Effector CD4-positive, alpha-beta T cell (primary cell): ENCODE measurements at places on chromosomes 11 and 22.

DNA sequence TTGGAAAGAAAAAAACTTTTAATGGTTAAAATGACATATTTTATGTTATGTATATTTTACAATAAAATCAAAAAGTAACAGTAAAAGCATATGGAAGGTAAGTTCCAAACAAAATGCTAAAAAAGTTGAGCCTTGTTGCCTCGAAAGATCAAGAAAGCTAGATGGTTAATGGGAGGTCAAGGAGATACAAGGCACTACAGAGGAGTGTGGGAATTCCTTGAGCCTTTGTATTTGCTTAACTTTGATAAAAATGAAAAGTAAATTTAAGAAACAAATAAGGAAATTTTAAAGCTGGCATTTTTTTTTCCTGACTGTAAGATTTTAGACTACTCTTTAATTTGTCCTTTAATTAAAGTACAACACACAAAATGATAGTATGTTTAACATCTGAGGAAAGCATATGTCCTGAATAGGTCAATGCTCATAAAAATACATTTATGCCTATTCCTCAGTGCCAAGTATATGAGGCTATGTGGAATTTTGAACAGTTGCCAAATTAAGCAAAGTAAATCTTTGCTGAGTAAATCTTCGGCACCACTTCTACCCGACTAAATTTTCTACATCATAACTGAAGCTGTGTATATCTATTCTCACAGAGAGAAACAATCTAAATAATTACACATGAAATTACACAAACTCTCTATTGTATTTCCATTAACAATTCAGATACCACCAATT is 108.8 kb downstream of the TTC28 start:
- no peak for DNase-seq

DNA sequence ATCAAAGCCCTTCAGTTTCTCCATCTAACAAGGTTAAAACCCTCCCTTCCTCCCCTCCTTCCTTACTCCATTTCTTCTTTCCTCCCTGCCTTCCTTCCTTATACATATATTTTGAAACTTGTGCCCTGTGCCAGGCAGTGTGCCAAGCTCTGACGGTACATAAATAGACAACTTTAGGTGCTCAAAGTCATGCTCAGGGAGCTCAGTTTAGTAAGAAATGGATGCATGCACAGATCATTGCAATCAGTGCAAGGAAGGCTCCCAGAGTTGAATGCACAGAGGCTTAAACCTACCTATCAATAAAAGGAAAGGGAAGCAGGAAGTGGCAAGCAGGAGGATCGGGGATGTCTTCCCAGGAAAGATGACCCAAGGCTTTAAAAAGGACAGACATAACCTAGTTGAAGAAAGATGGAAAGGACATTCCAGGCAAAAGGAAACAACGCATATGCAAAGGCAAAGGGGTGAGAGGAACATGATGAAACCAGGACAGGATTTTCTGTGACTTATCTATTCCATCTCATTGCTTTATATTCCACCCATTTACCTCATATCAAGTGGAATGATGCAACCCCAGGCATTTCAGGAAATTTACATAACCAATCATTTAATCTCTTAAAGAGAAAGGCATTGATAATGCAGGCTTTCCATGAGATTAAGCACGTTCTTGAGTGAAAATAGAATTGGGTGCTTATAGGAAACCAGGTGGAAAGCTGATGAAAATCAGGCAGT is 13.2 kb downstream of the FZD4 start:
- no peak for DNase-seq

- DNase-seq, result no peak
Measured at GRCh38 chr22:47225080-47225930, 462.9 kb downstream of the TBC1D22A start.

GRCh38 chr11:70605468-70605815 is 207.1 kb downstream of the CTTN start:
- DNase-seq, result no peak

DNA sequence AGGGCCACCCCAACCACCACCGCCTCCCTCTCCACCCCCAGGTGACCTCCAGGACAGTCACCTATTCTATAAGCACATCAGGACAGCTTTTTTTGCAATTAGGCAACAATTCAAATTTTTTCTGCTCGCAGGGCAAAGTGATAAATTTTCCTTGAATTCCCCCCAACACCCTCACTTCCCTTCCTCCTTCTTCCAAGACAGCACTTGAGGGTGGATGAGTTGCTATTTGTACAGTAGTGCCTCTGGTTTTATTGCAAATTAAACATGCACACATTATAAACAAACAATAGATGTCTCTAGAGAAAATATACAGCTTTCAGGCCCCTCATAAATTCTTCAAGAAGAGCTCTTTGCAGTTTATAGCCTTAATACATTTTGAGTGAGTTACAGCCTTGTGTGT is 80.9 kb upstream of the USP47 start:
- DNase-seq, result no peak

GRCh38 chr11:44963136-44963535 is 12.5 kb upstream of the TP53I11 start:
- no peak for DNase-seq

- no peak for DNase-seq
Measured at GRCh38 chr11:83068568-83068967, 3.1 kb downstream of the RAB30 start.

- no peak for DNase-seq
Measured at GRCh38 chr11:129436573-129436972, 60.9 kb downstream of the BARX2 start.

DNA sequence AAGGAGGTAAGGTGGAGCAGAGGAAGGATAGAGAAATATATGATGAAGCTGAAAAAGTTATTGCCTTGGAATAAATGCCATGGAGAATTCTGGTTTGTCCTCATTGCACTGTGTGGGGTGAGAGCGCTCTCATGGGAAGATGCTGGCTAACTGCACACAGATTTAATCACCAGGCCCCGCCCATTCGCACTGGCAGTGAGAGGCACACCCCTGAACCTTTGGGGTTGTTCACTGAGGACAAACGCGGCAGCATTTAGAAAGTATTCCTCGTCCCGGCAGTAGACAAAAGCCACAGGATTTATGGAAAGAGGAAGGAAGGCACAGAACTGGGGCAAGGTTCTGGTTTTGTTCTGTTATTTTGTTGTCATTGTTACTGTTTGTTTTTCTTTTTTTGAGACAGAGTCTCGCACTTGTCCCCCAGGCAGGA is 70.2 kb downstream of the MED15 start:
- no peak for DNase-seq
